Trophoblast cell (in vitro differentiated cells and primary cell): ENCODE measurements at places on chromosomes 1 and 21.
A peak's percentile ranks its signal among the peaks of the same experiment; 100 is the strongest.

DNA sequence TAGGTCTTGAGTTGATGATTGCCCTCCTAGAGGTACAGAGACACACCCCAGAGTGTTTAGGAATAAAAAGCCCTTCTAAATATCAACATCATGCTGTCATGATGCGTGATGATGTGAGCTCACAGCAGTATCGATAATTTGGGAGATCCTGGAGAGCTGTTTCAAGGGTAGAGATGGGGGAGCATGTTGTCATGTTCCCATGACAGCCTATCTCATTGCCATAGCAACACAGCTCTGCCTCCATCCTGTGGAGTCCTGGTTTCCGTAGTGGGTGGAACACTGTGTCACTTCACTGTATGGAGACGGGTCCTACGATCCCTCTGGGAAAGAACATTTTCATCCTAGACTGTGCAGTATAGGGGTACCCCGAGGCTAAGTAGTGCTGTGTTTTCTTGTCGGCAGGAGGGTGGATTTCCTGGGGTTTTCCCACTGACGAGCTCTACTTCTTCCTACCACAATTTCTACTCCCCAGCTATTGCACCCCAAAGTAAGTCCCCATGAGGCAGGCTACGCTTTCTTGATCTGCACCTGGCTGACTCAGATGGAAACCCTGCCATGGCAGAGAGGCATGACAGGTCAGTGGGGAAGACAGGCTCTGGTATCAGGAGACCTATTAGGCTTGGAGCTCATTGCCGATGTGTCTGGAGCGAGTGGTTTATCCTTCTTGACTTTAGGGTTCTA lies 7.2 kb downstream of the KISS1 start:
- DNase-seq = no peak

- DNase-seq = peak; percentile 98
These were observed 28.8 kb upstream of the ZBTB18 start for GRCh38 chr1:244022311-244022710.

DNA sequence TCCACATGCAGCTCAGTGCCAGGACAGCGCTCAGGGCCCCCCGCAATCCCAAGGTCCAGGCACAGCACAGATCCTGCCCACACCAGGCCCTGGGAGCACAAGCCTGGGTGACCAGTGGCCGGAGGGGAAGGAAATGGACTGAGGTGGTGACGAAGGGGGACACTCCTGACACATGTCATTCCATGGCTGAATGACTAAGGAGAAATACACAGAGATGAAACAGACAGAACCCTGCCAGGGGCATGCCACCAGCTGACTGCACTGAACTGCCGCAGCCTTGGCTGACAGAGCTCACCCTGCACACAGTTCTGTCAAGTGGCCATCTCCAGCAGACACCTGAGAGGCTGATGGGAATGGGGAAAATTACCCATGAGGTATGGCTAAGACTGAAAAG lies 56.1 kb downstream of the HSF2BP start:
- no peak for DNase-seq

DNA sequence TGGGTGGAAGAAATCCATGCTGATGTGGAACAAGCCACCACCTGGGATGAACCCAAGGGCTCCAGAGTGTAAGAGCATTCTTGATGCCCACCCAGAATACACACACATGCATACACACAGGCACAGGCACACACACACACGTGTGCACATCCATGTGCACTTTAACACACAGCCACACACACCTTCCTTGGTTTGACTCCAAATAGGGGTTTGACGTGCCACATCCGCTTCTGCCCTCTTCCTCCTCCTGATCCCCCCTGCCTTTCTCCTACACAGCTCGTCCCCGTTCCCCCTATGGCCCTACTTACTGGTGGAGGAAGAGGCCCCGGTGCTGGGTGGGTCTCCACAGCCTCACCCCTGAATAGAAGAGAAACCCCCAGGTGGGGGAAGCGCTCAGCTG lies 16.0 kb downstream of the SPATA21 start:
- no peak for DNase-seq

- no peak for DNase-seq
These were observed 618 bp upstream of the FOXD3 start for GRCh38 chr1:63321785-63322113.

DNA sequence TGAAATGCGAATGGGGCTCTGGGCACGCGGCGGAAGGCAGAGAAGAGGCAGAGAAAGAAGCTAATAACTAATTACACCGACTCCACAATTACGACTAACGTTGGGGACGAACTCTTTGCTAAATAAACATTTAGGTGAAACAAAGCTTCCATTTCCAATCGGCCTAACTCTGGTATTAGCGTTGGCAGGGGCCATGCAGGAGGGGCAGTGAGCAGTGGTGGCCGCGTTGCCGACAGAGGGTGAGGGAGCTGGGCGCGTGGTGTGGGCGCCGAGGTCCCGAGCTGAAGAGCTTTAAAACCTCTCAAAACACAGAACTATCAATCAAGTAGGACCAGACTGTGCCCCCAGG lies 553 bp upstream of the NDUFV3 start:
- no peak for DNase-seq

DNA sequence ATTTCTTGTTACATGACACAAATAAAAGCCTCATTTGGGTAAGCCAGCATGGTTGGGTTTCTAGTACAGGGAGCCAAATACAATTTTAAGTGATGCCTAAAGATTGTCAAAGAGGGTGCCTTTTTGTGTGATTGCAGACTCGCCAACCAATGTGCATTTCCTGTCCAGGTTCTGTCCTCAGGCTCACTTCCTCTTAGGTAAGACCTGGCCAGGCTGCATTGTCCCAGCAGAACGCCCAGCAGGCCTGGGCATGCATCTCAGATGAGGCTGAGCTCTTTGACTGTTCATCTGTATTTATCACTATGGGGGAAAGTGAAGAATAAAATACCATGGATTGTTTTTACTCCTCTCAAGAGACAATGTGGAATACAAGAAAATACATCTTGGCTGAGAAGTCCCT lies 49.7 kb downstream of the KCNC4 start:
- no peak for DNase-seq

DNA sequence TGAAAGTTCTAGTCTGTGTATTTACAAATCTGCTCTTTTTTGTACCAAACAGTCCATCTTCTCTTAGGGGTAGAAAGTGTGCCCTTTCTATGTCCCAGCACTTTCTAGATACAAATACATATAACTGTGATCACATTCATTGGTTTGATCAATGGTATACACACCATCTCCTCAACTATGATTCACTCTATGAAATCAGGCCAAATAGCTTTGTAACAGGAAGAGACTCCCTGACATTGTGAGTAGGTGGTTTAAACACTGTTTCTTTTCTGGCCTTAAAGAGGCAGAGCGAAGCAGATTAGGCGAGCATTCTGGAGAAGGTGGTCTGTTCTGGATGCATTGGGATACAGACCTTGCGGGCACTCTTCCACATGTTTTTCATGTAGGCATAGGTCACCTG lies 39.3 kb upstream of the EXOSC10 start:
- DNase-seq = no peak

GRCh38 chr1:178367151-178367550 lies 129.6 kb downstream of the CLEC20A start:
- DNase-seq = no peak

DNA sequence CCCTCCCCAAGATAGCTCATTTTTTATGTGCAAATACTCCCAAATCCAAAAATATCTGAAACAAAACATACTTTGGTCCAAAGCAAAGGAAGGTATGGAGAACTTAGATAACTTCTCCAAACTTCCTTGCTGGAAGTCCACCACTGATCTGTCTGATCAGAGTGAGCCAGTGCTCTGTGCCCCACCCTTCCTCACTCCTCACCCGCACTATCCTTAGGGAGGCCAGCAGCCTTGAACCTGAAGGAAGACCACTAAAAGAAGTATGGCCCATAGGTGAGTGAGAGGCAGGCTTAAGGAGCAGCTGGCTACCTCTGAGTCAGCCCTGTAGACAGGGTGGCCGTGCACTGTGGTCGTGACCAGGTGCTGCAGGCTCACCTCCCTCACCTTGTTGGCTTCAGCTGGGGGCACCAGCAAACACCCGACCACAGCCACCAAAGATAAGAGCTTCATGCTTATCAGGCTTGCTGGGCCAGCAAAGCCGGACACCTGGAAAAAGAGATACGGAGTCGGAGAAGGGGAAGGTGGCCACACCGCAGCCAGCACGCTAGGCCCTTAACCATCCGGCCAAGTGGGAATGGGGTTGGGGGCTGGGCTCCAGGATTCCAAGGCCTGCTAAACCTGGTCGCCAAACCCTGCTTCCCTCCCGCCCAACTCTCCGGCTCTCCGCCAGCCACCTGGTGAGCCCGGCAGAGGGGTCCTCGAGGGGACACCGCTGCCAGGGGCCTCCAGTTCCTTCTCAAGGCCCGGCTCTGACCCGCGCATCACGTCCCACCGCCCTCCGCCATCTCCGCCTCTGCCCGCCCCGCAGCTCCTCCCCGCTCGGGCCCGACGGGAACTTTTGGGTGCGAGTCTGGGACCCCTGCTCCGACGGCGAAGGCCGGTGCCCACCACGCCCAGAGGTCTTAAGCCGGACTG lies 543 bp downstream of the TMEM9 start:
- DNase-seq = peak; percentile 37

- no peak for DNase-seq
These were observed 165.5 kb downstream of the RERE start for GRCh38 chr1:8651962-8652361.

DNA sequence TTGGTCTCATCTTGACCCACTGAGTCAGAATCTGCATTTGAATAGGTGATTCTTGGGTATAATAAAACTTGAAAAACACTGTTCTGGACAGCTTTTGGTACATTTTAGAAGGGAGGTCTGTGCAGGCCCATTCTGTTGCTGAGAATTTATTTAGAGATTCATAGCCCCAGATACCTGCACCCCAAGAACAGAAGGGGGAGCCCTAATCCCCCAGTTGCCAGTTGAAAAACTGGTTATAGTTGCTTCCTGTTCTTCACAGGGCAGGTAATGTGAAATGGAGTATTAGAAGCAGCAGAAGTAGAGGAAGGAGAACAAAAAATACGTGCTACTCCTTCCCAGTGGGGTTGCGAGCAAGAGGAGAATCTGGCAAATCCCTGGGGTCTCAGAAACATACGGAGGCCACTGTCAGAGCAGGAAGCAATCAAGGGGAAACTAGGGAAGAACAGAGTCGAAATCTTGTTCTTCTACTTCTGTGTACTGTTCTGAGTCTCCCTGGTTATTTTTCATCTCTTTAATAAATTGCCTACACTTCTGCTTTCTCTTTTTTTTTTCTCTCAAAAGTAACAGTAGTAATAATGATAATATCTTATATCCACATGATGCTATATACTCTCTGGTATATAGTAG lies 4.6 kb upstream of the CLCA2 start:
- no peak for DNase-seq

- DNase-seq = no peak
These were observed 41.8 kb upstream of the ACTRT2 start for GRCh38 chr1:2979191-2980072.

DNA sequence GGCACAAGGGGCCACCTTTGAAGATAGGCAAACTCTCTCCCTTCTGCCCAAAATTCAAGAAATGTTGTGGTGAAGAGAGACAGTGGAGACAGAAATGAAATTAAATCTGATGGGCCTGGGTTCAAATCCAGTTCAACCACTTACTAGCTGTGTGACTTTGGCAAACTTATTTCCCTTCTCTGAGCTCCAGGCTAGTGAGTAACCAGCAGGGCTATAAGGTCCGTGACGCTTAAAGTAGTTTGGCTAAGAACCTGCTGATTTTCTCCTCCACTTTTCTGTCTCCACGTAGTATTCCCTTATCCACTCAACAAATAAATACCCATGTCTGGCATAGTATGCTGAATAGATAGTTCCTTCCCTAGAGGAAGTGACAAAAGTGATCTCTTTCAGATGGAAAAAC lies 1.9 kb downstream of the SLC2A1 start:
- no peak for DNase-seq

- no peak for DNase-seq
These were observed 28.8 kb downstream of the TOR1AIP1 start for GRCh38 chr1:179910934-179911333.

- no peak for DNase-seq
These were observed 3.5 kb downstream of the CHODL start for GRCh38 chr21:18248171-18248570.

- DNase-seq = no peak
These were observed 7.2 kb upstream of the ATP1A1 start for GRCh38 chr1:116365857-116366256.

GRCh38 chr21:31618696-31619430 lies 40.6 kb upstream of the SOD1 start:
- no peak for DNase-seq

- no peak for DNase-seq
These were observed 182.0 kb upstream of the SGIP1 start for GRCh38 chr1:66351913-66352312.

GRCh38 chr1:31511848-31512615 lies 64.3 kb upstream of the TINAGL1 start:
- peak; percentile 91 for DNase-seq

DNA sequence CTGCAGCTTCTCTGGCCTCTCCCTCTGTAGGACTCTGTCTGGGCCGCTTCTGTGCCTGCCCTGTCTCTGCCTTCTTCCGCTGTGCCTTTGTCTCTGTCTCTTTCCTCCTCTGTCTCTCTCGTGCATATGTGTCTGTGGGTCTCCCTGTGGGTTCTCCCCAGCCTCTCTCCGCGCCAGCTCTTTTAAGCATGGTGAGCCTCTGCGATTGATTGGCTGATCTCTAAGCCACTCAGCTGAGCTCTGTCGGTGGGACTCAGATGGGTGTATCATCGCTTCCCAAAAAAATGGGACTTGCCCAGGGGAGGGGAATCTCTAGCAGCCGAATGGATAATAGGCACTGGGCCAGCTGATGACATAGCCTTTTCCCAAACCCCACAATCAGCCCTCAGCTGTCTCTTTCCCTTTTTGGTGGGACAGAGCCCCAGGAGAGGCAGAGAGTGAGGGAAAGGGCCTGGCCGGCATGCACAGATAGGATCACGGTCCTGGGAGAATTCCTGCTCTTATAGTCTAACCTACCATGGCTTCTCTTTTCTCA lies at the start of gene ADAMTS4:
Gene ADAMTS4, minus strand, starts transcription at position 158 of the 535 bp plus-strand sequence. CDS start 427 bp downstream, outside the sequence.
- DNase-seq = no peak

GRCh38 chr1:224173523-224173922 lies 9.5 kb upstream of the DEGS1 start:
- no peak for DNase-seq

DNA sequence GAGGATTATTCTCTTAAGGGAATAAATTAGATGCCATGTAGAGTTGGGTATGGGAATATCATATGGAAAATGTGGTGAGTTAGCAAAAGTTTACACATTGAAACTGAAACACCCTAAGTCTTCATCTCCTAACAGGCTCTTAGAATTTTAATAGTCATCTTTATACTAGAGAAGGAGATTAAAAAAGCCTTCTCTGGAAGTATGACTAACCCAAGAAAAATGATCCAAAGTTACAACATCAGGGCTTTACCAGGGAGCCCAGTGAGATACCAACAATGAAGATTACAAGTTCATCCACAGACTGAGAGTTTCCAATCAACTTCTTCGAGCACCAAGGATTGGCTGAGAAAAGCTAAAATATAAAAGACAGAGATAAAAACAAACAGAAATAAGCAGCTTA lies 70.0 kb upstream of the KIAA0040 start:
- peak; percentile 44 for DNase-seq

GRCh38 chr1:9907441-9907840 lies 2.6 kb downstream of the CTNNBIP1 start:
- DNase-seq = no peak

GRCh38 chr1:48038270-48038767 lies 41.1 kb upstream of the TRABD2B start:
- DNase-seq = no peak

GRCh38 chr1:205585169-205585834 lies 46.5 kb downstream of the ELK4 start:
- no peak for DNase-seq
